Activated CD4-positive, alpha-beta memory T cell treated with anti-CD3 and anti-CD28 coated beads for 36 hours (primary cell): ENCODE measurements at places on chromosomes 13 and 19. TPM values are rescaled to one million over a fixed set of nuclear protein-coding genes. Genes with fewer than 3 reads are reported as not detected.

DNA sequence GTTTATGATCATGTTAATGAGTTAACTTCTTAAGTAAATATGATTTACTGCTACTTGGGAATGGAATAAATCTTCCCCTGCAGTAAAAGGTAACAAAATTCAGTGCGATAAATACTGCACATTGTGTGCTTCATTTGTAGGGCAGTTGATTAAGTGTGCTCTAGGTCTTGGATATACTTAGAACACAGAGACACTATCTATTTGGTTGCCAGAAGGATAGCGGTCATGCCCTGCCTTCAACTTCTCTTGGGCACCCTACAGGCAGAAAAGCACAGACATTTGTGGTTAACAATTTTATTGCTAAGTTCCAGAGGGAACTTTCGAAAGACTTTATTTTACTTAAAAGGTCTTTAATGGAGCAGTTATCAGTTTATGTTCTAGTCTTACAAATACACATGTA, 605.8 kb downstream of the PCDH9 start:
- no peak overlapping the region for H3K27ac ChIP-seq
- DNase-seq: no peak
- no peaks in the 10 kb centered on the region for H3K4me1 ChIP-seq
- H3K27me3 ChIP-seq: no peaks in the 10 kb centered on the region
- no peaks in the 10 kb centered on the region for H3K36me3 ChIP-seq
- H3K4me3 ChIP-seq: no peak overlapping the region

DNA sequence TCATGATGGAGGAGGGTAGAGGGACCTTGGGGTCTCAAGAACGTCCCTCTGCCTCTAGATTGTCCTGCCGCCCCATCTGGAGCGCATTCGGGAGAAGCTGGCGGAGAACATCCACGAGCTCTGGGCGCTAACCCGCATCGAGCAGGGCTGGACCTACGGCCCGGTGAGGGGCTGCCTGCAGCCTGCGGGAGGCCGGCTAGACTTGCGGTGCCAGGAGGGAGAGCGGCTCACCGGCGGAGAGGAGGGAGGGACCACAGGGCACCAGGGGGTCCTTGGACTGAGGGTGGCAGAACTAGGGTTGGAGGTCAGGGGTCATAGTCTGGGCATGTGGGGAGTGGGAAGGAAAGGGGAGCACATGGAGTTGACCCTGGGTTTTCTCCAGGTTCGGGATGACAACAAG, 29.9 kb downstream of the RYR1 start:
- H3K4me1 ChIP-seq: no peaks in the 10 kb centered on the region
- H3K27ac ChIP-seq: no peak overlapping the region
- H3K36me3 ChIP-seq: peaks cover 2% of the 10 kb centered on the region
- no peak for DNase-seq
- H3K27me3 ChIP-seq: peaks cover 10% of the 10 kb centered on the region

Gene PLIN5
- total RNA-seq: 0.17 TPM

Gene ZNF284
- 1.4 TPM for total RNA-seq

GRCh38 chr19:19643158-19644053, at the start of gene GMIP:
Gene GMIP (minus strand): TSS chr19:19643657. CDS start chr19:19643529, 128 bp downstream.
- peaks cover 30% of the 10 kb centered on the region for H3K36me3 ChIP-seq
- DNase-seq: peak; percentile 89
- peak within 1 kb of the TSS; percentile 98 for H3K27ac ChIP-seq
- H3K27me3 ChIP-seq: no peaks in the 10 kb centered on the region
- peak within 1 kb of the TSS; percentile 99 for H3K4me3 ChIP-seq
- peaks cover 12% of the 10 kb centered on the region for H3K4me1 ChIP-seq

DNA sequence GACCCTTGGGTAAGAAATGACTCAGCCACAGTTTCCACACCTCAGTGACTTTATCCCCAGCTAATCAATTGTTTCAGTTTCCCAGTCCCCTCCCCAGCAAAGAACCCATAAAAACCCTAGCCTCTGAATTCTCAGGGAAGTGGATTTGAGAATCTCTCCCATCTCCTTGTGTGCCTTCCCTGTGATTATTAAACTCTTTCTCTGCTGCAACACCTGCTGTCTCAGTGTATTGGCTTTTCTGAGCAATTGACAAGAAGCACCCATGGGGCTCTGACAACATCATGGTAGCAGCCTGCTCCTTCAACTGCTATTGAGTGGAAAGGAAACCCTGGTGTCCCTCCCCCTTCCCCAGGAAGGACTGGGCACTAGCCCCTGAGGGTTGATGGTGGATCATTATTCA, 73.7 kb downstream of the UQCRFS1 start:
- no peak overlapping the region for H3K4me3 ChIP-seq
- no peak overlapping the region for H3K27ac ChIP-seq
- DNase-seq: no peak
- no peaks in the 10 kb centered on the region for H3K4me1 ChIP-seq
- peaks cover 2% of the 10 kb centered on the region for H3K36me3 ChIP-seq
- no peaks in the 10 kb centered on the region for H3K27me3 ChIP-seq

Gene FOXO1
- total RNA-seq: 34.2 TPM

Gene OR4F17
- total RNA-seq: not detected

Gene FAAP24
- total RNA-seq: 8.1 TPM

DNA sequence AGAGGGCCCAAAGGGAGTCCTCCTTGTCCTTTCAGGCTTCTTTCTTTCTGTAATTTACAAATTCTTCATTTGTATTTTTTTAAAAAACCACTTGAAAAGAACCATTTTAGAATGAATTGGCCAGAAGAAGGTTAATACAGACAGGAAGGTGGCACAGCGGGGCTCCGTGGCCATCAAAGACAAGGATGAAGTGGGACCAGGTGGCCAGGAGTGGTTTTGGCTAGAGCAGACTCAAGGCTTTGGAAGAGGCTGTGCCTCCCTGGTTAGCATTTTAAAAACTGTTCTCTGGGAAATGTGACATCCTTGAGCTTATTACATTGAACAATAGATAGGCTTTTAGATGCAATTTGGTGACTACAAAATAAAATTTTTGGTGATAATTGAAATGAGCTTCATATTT, 48.4 kb downstream of the ATP8A2 start:
- H3K36me3 ChIP-seq: no peaks in the 10 kb centered on the region
- H3K4me3 ChIP-seq: no peak overlapping the region
- H3K27ac ChIP-seq: no peak overlapping the region
- H3K27me3 ChIP-seq: peaks cover 24% of the 10 kb centered on the region

DNA sequence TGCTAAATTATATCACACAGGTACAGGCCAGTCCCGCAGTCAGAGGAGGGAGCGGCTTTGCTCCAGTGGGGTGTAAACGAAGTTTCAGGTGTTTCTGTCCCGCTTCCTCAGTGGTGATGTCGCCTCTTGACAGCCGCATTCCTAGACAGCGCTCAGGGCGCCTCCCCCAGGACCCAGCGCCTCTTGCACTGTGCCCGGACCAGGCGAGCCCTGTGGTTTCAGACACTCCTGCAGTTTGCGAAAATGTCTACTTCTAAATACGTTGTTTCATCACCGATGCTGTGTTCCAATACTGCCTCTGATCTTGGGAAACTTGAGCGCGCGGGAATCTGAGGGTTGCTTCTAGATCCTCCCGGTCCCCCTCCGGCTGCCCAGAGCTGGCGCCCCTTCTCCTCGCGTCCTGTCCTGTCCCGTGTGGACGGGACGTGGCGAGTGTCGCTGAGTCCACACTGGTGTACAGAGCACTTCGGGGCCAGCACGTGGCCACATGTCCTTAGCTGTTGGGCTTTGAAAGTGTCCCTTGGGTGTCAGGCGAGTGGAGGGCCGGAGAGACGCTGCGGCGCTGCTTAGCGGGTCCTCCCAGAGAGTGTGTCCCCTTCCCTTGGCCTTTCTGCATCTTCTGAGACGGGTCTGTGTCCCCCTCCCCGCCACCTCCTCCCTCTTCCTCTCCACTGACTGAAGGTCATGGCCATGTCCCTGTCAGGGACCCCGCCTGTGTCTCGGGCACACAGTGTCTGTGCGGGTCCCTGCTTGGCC, 14.6 kb upstream of the RPS15 start:
- no peaks in the 10 kb centered on the region for H3K27me3 ChIP-seq
- no peak overlapping the region for H3K27ac ChIP-seq
- no peak for DNase-seq
- H3K36me3 ChIP-seq: peaks cover 46% of the 10 kb centered on the region

DNA sequence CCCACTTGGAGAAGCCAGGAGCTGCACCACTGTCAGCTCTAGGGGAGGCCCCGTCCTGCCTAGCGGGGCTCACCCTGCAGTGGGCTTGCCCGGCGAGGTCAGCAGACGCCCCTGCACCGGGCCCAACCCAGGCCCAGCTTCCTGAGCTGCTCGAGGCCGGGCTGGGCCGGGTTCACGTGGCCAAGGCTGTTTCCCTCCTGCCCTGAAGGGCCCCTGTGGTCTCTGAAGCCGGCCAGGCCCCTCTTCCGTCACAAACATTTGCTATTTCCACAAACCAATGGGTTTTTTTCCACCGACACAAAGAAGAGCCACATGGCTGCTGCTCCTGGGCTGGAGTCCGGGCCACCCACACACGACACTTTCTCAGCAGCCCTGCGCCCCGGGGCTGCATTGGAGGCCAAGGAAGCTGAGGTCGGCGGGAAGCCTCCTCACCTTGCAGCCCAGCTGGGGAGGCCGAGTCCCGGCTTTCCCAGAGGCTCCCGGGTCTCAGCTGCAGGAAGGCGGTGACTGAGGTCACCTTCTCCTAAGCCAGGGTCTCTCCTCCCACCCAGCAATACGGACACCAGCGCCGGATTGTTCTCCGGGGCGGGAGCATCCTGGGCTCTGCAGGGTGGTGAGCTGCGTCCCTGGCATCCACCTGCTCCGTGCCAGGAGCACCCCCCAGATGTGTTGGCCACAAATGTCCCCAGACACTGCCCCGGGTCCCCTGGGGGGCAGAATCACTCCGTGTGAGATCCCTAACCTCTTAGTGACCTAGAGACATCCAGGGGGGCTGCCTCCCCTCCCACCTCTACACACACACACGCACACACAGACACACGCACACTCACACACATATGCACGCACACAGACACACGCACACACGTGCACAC, 80.5 kb downstream of the GADD45B start:
- no peaks in the 10 kb centered on the region for H3K27me3 ChIP-seq
- no peak for DNase-seq
- no peak overlapping the region for H3K27ac ChIP-seq
- H3K4me1 ChIP-seq: peaks cover 29% of the 10 kb centered on the region
- peaks cover 1% of the 10 kb centered on the region for H3K36me3 ChIP-seq

DNA sequence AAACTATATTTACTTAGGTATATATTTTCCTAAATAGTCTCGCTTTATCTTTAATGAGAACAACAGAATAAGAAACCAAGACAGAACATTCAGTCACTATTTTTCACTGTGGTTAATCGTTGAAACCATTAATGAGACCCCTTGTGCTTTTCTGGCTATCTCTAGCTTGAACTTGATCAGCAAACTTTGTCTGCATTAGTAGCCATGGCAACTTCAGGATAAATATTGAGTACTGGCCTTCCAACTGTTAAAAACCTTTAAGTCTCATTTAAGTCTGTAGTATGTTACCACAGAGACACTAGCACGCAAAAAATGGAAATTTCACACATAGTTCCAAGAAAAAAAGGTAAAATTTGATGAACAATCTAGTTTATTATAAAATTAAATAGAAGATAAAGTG, 946.0 kb downstream of the SLITRK5 start:
- no peak overlapping the region for H3K4me3 ChIP-seq
- no peaks in the 10 kb centered on the region for H3K4me1 ChIP-seq
- DNase-seq: no peak
- no peaks in the 10 kb centered on the region for H3K36me3 ChIP-seq
- no peaks in the 10 kb centered on the region for H3K27me3 ChIP-seq

Gene PCCA
- 8.2 TPM for total RNA-seq

Gene LILRA1
- not detected for total RNA-seq

Gene ZNF628
- total RNA-seq: 6.9 TPM

GRCh38 chr13:25214491-25215252, 42.6 kb upstream of the AMER2 start:
- no peaks in the 10 kb centered on the region for H3K4me1 ChIP-seq
- no peak for DNase-seq
- H3K27ac ChIP-seq: no peak overlapping the region
- peaks cover 5% of the 10 kb centered on the region for H3K27me3 ChIP-seq

- peak within 1 kb of the TSS; percentile 86 for H3K27ac ChIP-seq
- H3K4me1 ChIP-seq: peaks cover 23% of the 10 kb centered on the region
- H3K4me3 ChIP-seq: peak within 1 kb of the TSS; percentile 99
- DNase-seq: peak; percentile 95
- peaks cover 27% of the 10 kb centered on the region for H3K36me3 ChIP-seq
Observed at GRCh38 chr19:52171321-52172169, at the start of gene ZNF836. Gene ZNF836 (minus strand): TSS chr19:52171621. CDS start chr19:52168072, 3,549 bp downstream.

- H3K27me3 ChIP-seq: no peaks in the 10 kb centered on the region
- H3K27ac ChIP-seq: no peak overlapping the region
- H3K4me3 ChIP-seq: no peak overlapping the region
- H3K36me3 ChIP-seq: peaks cover 2% of the 10 kb centered on the region
- no peaks in the 10 kb centered on the region for H3K4me1 ChIP-seq
Observed at GRCh38 chr13:51772781-51773180, 31.2 kb downstream of the DHRS12 start.

GRCh38 chr13:46633416-46633815, 80.4 kb downstream of the LRCH1 start:
- H3K27ac ChIP-seq: no peak overlapping the region
- H3K4me1 ChIP-seq: peaks cover 34% of the 10 kb centered on the region

DNA sequence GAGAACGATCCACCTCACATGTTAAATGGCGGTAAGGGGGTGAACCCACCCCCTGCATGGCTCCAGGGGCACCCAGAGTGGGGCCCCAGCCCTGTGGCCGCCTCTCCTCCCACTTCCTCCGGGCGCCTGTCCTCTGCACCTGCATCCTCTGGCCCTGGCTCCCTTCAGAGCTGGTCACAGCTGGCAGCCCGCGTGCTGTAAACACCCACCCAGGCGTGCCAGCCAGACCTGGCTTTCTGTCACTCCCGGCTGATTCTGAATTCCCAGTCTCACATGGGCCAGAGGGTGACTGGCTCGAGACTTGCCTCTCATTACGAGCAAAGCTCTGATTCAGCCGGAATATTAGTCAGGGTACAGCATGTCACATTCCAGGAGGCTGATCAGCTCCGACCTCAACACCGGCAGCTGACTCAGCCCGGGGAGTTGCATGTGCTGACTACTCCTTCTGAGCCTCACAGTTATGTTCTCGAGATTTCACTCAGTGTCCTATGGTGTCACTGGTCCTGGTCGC, 75.1 kb downstream of the GNG7 start:
- H3K4me3 ChIP-seq: no peak overlapping the region
- DNase-seq: peak; percentile 80
- peak overlapping the region; percentile 75 for H3K27ac ChIP-seq
- peaks cover 30% of the 10 kb centered on the region for H3K4me1 ChIP-seq
- peaks cover 3% of the 10 kb centered on the region for H3K36me3 ChIP-seq
- H3K27me3 ChIP-seq: no peaks in the 10 kb centered on the region

GRCh38 chr19:14318873-14319272, 62.4 kb upstream of the ADGRE5 start:
- no peaks in the 10 kb centered on the region for H3K4me1 ChIP-seq
- peak; percentile 30 for DNase-seq

Gene ZNF681
- total RNA-seq: 3.9 TPM

- peaks cover 23% of the 10 kb centered on the region for H3K4me1 ChIP-seq
- H3K36me3 ChIP-seq: no peaks in the 10 kb centered on the region
Observed at GRCh38 chr13:43878892-43879754, at the start of gene CCDC122. Gene CCDC122 (minus strand): TSS chr13:43879740. CDS start chr13:43869376, 10,364 bp downstream.

DNA sequence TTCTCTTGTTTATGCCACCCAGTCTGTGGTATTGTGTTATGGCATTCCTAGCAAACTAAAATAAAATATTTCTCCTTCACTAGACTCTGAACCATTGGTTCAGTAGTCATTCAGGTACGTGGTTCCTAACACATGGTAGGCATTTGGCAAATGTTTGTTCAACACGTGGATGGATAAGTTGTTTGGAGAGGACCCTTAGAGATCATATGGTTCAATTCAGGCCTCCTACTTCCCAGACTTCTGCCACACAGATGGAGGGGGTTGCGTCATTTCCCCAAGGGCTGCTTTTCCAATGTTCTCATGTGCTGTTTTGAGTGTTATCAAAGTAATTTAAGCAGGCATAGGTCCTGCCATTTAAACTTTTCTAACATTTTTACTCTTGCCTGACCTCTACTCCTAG, 6.7 kb downstream of the CXCL17 start:
- no peak overlapping the region for H3K27ac ChIP-seq
- no peak overlapping the region for H3K4me3 ChIP-seq
- DNase-seq: no peak
- H3K27me3 ChIP-seq: no peaks in the 10 kb centered on the region
- no peaks in the 10 kb centered on the region for H3K36me3 ChIP-seq
